ENCODE measurements at places on chromosomes 11 and 22.

DNA sequence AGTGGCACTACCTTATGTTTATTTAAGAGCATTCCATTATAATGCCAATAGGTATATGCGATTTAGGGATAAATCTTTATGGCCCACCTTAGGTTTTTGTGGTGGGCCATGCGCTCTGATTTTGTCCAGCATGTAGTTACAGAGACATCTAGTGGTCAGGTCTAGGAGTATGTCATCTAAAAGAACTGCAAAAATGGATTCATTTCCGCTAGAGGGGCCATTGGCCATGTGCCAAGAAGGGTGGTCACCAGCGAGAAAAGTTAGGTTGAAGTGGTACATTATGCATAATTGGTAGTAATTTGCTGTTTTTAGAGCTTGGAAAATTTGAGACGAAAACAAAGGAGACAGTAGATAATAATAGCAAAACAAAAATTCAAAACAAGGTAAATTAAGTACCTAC lies 27.7 kb downstream of the LRRC4C start:
- no peak for DNase-seq

GRCh38 chr11:92663539-92663938 lies 305.9 kb upstream of the MTNR1B start:
- no peak for DNase-seq

DNA sequence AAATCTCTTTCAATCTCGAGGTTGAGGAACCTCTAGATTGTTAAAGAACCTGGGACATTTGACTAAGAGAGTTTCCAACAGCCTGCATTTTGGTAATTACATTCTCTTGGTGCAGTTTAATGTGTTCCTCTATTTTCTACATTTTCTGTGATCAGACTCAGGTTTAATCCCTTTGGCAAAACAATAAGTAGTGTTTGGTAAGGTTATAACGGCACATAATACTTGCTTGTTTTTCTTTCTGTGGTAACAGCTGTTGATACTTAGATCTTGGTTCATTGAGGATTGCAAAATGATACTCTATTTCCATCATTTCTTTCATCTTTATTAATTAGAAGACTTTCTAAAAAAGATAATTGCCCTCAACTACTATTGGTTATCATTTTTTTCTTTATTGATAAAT lies 271.3 kb downstream of the SBF2 start:
- DNase-seq, result no peak

- DNase-seq, result no peak
Observed at GRCh38 chr22:27540656-27541396, 260.7 kb downstream of the MN1 start.

DNA sequence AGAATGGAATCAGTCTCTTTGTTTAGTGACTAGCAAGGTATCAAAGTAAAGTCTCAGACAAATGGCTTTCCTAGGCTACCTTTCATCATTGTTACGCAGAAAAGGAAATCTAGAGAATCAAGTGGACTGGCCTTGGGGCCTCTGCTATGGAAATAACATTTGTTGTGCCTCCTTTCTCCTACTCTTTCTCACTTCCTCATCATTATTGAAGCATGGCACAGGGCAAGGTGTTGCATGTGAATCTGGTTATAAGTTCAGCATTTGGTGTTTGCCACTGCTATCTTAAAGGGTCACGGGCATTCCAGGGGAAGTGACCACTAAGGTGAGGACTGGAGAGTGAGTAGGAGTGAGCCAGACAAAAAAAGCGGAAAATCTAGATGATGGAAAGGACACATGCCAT lies 54.9 kb downstream of the GLYATL1 start:
- no peak for DNase-seq

DNA sequence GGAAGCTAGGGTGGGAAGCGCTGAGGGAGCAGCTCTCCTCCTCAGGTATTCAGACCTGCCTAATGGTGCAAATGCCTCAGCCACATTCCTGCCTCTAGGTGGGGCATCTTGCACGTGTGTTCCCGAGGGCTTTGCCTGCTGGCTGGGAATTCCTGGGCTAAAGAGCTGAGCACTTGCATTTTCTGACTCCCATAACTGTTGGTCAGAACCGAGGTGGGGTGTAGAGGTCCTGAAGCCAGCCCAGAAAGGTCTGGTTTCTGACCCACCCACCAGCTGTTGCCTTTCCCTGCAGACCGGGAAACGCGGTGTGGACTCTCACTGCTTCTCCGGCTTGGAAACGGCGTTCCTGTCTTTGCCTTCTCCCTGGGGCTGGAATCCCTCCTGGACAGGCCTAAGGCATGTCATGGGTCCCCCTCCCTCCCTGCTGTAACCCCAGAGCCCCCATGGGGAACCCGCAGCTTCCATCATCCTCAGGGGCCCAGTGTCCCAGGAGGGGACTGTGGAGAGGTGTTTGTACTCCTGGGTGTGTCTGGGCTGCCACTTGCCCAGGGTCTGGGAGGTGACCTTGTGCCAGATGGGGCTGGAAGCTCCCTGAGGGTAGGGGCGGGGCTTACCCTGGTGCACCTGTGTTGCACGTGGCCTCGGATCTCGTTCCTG lies 24.0 kb upstream of the SMIM38 start:
- DNase-seq, result no peak

GRCh38 chr11:70526116-70527045 lies 128.1 kb downstream of the CTTN start:
- no peak for DNase-seq

- DNase-seq, result no peak
Observed at GRCh38 chr11:99418927-99419720, 398.4 kb downstream of the CNTN5 start.

DNA sequence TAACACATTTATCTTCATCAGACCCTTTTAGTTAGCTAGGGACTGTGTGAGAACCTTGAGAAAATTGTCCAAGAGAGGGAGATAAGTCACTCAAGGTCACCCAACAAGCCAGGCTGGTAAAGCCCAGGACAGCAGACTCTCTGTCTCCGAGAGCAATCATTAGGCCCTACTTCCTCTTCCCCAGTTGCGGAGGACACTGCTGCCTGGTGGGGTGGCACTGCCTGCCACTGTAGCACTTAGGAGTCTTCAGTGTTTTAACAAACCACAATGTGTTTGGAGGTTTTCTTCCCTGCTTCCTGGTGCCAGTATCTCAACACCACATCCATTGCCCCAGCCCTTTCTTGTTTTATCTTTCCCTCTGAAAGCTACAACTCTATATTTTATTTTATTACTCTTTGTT lies 132.1 kb upstream of the LDLRAD3 start:
- DNase-seq, result no peak

GRCh38 chr11:117649296-117650055 lies 147.5 kb downstream of the DSCAML1 start:
- DNase-seq, result no peak

- no peak for DNase-seq
Observed at GRCh38 chr11:8685306-8685705, 2.7 kb downstream of the RPL27A start.

GRCh38 chr11:119511614-119512306 lies 88.8 kb upstream of the THY1 start:
- no peak for DNase-seq

DNA sequence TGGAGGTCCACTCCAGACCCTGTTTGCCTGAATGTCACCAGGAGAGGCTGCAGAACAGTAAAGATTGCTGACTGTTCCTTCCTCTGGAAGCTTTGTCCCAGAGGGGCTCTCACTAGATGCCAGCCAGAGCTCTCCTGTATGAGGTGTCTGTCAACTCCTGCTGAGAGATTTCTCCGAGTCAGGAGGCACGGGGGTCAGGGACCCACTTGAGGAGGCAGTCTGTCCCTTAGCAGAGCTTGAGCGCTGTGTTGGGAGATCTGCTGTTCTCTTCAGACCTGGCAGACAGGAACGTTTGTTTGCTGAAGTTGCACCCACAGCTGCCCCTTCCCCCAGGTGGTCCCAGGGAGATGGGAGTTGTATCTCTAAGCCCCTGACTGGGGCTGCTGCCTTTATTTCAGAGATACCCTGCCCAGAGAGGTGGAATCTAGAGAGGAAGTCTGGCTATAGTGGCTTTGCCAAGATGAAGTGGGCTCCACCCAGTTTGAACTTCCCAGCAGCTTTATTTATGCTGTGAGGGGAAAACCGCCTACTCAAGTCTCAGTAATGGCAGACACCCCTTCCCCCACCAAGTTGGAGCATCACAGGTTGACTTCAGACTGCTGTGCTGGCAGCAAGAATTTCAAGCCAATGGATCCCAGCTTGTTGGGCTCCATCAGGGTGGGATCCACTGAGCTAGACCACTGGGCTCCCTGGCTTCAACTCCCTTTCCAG lies 99.4 kb downstream of the PDE3B start:
- no peak for DNase-seq

DNA sequence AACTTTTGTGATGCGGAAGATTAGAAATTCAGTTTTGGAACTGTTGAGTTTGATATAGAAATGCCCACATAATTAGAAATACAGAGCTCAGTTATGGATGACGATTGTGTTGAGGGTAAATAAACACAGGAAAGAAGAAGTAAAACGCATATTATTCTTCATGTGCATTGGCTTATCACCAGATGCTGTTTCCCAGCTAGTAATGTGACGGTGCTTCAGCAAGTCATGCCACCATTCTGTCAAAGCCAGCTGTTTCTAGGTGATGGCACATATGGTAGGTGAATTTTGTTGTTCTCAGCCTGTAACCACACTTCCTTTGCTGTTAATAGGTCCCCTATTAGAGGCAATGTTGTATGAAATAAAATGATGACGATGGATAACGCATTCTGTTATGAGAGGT lies 68.9 kb downstream of the C11orf65 start:
- no peak for DNase-seq

- no peak for DNase-seq
Observed at GRCh38 chr11:8259306-8259959, 4.2 kb downstream of the LMO1 start.

DNA sequence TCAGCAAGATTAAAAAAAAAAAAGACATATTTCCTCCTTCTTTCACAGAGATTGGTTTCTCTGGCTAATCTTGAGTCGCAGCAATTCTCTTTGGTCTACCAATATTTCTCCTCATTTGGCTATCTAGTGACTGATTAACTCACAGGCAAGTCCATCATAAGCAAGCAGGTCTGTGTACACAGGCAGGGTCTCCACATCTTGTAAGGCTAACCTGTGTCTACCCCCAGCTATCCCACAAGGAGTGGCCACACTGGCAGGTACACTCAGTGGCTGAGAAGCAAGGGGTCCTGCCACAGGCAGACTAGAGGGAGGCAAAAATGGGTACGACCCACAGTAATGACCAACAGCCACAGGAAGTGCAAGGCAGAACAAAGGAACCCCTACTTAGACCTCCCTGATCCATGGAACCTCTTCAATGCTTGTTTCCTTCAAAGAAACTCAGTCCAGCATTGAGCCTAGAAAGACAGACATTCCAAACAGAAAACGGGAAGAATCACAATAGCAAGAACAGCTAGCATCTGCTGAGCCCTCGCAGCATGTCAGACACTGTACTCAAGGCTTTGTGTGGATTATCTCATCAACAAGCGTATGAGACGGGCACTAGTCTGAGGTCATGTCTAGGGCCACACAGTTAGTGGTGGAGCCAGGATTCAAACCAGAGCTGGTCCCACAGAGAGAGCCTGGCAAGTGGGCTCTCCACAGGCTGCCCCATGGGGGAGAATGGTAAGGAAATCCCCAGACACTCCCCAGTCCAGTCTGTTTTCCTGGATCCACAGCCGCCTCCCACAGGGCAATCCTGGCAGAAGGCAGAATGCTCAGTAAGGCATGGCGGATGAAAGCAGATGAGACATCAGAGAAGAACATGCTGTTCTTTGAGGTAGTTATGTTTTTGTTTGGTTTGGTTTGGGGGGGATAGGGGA lies 34.3 kb downstream of the PLEKHA7 start:
- no peak for DNase-seq

- DNase-seq, result no peak
Observed at GRCh38 chr11:24653901-24654300, 157.0 kb downstream of the LUZP2 start.

DNA sequence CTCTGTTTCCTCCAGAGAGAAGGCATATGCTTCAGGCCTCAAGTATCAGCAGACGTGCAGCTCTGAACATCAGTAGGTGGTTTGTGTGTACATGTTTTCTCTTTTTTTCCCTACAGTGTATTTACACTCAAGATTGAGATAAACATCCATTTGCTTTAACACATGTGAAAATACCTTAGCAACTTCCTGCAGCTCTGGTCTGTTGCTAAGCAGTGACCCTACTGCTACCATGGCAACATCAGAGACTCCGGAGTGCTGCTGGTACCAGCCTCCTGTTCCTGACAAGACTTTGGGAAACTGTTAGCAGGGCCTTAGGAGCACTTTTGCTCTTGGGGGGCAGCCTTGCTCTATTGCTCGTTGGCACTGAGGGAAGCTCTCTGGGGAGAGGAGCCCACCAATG lies 221.2 kb upstream of the PLET1 start:
- DNase-seq, result no peak

- DNase-seq, result no peak
Observed at GRCh38 chr22:17302616-17303015, 66.6 kb upstream of the CECR2 start.

- peak; percentile 7 for DNase-seq
Observed at GRCh38 chr11:45383224-45383623, 97.1 kb upstream of the SYT13 start.

- DNase-seq, result no peak
Observed at GRCh38 chr11:79078999-79079398, 361.8 kb downstream of the TENM4 start.

- DNase-seq, result no peak
Observed at GRCh38 chr22:45278125-45278524, 6.6 kb upstream of the UPK3A start.

DNA sequence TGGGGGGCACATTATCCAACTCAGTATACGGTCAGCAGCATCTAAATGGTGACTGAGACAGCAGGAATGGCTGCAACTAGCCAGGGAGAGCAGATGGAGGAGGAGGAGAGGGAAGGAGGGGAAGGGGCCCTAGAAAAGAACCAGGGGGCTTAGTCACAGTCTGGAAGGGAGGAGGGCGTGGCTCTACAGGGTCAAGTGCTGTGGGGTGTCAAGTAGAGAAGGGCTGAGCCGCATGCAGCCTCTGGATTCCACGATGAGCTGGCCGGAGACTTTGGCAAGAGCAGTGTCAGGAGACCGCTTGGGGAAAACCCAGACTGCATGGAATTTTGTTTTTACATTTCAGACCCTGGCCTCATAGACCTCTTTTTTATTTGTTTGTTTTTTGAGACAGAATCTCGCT lies 25.8 kb upstream of the PPFIA1 start:
- no peak for DNase-seq

DNA sequence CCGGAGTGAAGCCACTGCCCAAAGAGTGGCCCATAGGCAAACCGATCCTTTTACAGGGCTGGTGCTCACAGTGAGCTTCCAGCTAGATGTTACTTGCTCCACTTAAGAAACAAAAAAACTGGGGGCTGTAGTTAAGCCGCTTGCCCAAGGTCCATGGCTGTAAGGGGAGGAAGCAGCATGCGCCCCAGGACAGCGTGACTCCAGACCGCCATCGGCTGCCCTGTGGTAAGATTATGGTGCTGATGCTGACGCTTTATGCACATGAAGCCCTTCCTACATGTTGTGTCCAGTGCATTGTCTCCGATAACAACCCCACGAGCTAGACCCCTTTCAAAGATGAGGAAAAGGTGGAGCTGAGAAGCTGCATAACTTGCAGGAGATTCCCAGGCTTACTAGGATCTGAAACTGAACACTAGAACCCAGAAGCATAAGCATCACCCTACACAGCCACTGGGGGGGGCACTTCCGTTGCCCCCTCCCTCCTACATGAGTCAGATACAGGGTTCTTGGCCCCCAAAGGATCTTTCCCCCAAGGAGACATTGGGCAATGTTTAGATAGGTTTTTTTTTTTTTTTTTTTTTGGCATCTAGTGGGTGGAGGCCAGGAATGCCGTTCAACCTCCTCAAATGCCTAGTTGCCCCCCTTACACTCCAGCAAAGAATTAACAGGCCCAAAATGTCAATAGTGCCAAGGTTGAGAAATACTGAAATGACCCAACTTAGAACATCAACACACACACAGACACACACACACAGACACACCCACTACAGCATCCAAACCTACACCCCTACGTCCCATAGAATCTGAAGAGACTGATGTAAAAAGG lies 53.9 kb downstream of the MN1 start:
- DNase-seq, result no peak
